Type B pancreatic cell (in vitro differentiated cells): ENCODE measurements at places on chromosomes 3 and 15.

GRCh38 chr3:119456469-119456868, 6.9 kb downstream of the TMEM39A start:
- no peak for DNase-seq

- no peak for DNase-seq
These were observed 13.8 kb upstream of the VPS8 start for GRCh38 chr3:184798120-184798519.

DNA sequence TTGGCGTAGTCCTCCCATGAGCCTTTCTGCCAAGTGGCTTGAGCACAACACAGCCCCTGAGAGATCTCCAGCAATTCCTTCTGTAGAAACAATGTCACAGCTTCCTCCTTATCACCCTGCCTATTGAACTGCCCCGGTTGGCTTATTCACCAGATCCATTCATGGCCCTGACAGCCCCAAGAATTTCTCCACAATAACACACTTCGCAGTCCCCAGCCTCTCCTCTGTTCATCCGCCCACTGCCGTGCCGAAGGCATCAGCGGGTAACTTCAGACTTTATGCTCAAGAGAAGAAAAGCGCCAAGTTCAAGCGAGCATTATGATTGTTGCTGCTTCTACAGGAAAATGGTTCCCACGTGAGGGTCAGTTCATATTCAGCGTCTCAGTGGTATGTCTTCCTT, 403.9 kb downstream of the VPS13C start:
- DNase-seq, result no peak

- no peak for DNase-seq
These were observed 273.8 kb downstream of the CD47 start for GRCh38 chr3:107817076-107817475.

DNA sequence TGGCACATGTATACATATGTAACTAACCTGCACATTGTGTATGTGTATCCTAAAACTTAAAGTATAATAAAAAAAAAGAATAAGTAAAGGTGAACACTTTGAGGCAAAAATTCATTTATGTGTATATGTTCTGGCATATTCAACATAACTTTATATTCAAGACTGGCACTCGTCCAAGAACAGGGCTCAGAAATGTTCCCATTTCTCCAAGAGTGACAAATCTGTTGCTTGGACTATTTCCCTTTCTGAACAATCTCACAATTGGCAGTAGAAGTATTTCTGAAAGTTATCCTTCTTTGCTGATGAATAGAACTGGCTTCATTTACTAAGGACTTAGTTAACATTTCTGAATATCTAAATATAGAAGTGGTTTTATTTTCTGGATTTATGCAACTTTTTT, 212.8 kb downstream of the ADAMTSL3 start:
- no peak for DNase-seq

DNA sequence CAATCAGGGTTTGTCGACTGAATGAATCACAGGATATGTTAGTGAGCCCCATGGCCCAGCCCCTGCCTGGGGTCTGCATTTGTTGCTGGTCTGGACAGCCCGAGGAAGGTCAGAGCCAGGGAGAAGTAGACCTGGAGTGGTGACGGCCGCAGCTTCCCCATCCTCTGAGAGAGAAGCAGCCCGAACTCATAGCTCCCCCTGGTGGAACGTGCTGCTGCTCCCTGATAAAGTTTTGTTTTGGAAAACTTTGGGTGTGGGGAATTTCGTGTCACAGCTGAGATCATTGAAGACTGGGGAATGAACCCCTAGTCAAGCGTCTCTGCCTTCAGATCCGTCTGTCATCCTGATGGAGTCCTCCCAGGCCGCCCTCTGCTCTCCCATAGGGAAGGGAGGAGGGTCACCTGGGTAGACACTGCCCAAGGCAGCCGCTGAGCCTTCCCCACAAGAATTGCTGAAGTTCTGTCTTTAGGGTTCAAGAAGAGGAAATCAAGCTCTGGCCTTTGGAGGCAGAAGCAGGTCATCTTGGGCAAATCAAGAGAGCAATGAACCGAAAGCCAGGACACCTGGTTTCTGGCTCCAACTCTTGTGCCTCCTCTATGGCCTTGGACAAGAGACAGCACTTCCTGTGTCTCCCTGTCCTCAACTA, 60.5 kb downstream of the GLDN start:
- no peak for DNase-seq

- DNase-seq, result no peak
These were observed 63.5 kb upstream of the FSIP1 start for GRCh38 chr15:39846108-39846507.

DNA sequence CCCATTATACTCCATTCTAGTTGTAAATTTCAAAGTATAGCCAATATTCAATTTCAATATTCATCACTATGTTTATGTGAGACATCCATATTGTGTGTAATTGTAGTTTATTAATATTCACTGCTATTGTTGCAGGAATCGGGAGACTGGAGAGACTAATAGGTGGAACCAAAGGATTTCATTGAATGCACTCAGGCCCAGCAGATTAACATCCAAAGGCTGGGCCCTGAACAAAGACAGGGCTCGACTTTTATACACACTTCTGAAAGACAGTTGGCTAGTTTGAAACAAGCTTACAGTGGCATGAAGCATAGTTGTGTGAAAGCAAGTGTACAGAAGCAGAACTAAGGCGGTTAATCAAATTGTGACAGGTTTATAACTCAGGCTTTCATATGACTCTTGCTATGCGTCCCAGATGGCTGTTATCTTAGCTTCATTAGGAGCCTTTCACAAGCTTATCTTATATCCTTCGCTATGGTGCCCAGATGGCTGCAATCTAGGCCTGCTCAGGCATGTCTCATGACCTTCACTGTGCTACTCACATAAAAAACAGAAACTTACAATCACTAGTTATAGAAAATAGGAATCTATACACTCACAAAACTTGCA, 1038.8 kb upstream of the EPHA6 start:
- no peak for DNase-seq

- no peak for DNase-seq
These were observed 332.5 kb upstream of the TBL1XR1 start for GRCh38 chr3:177529716-177530335.

GRCh38 chr3:126908752-126909275, 74.1 kb upstream of the PLXNA1 start:
- DNase-seq, result no peak

GRCh38 chr3:33184863-33185262, 33.7 kb downstream of the SUSD5 start:
- DNase-seq, result no peak

GRCh38 chr15:62298811-62299210, 133.7 kb upstream of the C2CD4B start:
- no peak for DNase-seq

DNA sequence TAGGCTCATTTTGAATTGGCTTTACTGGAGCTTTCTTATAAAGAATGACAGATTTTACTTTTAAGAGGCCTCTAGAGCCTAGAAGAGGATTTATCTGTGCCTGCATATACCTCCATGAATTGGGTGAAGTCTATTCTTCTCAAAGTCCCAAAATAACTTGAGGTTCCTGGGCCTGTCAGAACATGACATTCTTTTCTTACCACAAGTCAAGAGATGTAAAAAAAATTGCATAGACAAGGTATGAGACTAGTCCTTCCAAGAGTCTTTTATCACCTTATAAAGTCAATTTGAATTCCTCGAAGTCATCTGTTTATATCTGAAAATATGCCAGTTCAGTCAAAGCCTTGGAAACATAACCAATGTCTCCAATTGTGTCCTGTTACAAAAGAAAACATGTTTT, 17.2 kb upstream of the CD200 start:
- no peak for DNase-seq

DNA sequence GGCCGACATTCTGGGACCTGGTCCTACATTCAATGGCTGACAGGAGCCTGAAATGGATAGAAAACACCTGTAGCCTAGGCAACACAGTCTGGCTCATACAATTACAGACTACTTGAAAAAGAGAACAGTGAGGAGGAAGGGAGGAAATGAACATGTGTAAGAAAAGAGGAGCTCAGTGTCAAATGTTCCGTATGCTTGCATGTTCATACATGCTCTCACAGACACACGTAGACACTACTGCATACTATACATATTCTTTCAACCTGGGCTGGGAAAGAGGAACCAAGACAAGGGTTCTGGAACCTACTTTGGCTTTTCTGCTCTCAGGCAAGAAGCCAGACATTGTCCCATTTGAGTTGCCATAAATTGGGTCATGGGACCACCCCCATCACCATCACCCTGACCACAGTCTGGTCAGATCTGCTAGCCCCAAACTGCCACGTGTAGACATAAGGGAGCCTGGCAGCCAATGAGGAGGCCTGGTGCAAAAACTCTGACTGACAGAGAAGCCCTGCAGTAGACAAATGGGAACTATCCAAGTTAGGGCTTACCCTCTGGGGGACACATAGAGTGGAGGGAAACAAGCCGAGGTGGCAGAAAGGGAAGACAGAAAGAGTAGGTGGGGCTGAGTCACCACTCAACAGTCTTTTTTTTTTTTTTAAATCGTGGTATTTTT, 310.0 kb downstream of the SHQ1 start:
- DNase-seq, result no peak

DNA sequence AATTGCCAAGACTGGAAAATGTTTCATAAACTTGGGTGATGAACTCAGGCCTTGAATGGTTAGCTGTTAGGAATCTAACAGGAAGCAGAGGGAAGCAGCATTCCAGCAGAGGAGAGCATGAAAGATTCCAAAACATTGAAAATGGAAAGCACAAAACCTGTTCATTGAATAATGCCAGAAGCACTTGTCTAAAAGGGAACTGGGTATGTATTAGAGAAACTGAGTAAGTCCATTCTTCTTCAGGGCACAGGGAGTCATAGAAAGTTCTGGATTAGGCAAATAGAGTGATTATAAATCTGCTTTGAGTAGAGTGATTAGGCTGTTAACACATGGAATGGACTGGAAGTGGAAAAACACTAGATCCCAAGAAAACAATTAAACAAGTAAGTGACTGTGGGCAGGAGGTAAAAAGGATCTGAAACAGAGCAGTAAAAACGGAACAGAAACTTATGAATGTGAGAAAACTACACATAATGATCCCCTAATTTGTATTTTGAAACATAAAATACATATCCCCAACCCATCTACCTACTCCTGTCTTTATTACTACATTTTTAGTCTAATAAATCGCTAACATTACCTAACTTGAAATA, 343.4 kb downstream of the TBC1D5 start:
- DNase-seq, result no peak

DNA sequence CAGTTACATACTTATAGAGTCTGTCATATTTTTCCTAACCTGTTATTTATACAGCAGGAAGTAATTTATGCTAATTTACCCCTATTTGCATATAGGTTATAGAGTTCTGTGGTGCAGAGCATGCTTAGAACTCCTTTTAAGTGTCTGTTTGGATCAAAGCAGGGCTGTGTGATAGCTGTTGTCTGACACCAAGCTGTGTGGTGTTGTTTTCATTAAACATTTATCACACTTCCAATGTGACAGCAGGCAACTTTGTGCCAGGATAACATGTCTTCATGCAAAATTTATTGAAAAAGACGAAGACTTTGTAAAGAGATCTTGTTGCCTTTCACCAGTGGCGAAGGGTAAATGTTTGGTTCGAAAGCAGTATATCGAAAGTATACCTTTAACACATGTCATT, 100.2 kb downstream of the RSRC1 start:
- no peak for DNase-seq

GRCh38 chr3:7707187-7707586, 794.4 kb upstream of the LMCD1 start:
- DNase-seq, result no peak

DNA sequence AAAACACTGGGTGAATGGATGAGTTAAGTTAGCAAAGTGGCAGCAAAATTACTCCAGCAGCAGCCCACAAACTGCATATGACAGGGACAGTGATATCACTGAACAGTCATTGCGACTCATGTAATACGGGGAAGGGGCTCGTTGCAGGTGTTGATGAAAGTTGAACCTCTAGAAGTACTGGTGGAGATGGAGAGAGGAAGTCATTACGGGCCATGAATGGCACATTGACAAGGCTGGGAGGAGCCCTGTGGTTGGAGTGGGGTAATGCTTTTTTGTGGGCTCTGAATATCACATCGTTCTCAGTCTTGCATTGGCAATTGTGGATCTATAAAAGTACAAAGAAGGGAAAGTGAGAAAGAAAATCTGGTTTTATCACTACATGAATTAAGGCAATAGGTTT, 278.1 kb downstream of the ZPLD1 start:
- DNase-seq, result no peak

GRCh38 chr15:52737720-52738119, 52.4 kb downstream of the ONECUT1 start:
- no peak for DNase-seq

GRCh38 chr3:99409961-99410360, 228.4 kb upstream of the COL8A1 start:
- DNase-seq, result no peak

DNA sequence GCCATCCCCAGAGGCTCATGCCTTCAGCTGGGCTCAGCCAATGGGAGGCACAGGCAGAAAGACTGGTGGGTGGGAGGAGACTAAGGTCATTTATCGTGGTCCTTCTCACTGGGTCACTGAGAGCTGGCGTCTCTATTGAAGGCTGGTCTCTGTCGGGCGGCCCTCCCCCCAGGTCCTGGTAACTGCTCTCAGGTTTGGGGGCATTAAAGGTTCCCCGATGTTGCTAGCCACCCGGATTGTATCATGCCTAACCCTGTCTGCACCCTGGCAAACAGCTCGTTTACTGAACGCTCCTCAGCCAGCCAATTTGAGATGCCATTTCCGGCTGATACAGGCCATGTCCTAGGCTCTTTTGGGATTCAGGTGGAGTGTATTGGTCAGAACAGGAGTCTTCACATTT, 10.5 kb downstream of the SELENOS start:
- DNase-seq, result no peak

DNA sequence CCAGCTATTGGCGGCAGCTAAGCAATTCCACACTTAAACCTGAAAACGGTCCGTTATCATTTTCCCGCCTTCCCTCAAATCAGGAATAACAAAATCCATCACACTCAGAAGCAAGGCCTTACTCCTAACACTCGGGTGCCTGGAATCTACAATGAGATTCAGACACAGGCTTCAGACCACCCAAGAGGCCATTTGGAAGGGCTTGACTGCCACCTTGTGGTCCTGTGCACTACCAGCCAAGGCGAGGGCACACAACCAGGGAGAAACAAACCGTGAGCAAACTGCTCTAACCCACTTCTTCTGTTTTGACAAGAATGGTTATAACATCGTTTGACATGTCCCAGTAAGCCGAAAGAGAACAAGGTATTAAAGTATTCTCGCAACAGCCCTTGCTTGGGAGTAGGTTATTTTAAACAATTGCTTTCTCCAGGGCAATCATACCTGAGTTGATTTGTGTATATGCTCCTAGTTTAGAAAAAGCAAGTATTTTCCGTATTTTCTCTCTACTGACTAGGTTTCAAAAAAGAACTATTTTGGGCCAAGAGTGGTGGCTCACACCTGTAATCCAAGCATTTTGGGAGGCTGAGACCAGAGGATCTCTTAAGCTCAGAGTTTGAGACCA, 40.1 kb upstream of the TAFA4 start:
- DNase-seq, result peak; percentile 72

DNA sequence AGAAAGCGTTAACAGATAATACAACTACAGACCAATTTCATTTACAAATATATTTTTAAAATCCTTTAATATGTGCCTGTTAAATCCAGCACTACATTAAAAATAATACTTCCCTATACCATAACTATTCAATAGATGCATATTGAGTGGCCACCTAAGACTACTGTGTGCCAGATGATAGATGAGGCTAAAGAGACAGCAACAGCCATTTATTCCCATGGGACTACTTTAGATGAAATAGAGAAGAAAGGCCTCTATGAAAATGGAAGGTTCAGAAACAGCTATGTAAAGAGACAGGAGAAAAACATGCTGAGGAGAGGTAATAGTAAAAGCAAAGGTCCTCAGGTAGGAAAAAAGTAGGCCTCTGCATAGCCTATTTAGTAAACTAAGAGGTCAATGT, 358.1 kb downstream of the ULK4 start:
- no peak for DNase-seq

GRCh38 chr3:151085889-151086483, 522 bp downstream of the MED12L start:
- DNase-seq, result peak; percentile 77
